Fibroblast of the aortic adventitia (primary cell): ENCODE measurements at places on chromosomes 4 and X.

- no peak for DNase-seq
These were observed 209.4 kb upstream of the NEIL3 start for GRCh38 chr4:177100307-177100706.

- DNase-seq = no peak
These were observed 85.1 kb downstream of the RLIM start for GRCh38 chrX:74529311-74529710.

DNA sequence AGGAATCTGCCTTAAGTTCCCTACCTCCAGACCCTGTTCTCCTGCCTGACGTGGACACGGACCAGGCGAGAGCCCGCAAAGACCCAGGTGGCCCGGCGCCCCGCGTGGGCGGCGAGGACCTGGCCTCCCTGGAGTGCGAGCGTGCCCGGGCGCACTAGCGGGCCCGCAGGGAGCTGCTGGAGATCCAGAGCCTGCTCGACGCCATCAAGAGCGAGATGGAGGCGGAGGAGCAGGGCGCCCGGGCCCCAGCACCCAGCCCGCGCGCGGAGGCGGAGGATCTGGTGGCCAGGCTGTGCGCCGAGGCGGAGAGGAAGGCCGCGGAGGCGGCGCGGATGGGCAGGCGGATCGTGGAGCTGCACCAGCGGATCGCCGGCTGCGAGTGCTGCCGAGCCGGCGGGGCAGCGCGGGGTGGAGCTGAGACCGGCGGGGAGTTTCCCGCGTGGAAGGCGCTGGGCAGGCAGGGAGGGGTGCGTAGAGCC lies 18.2 kb downstream of the MRFAP1 start:
- no peak for DNase-seq

- no peak for DNase-seq
These were observed 872.6 kb downstream of the FSTL5 start for GRCh38 chr4:161291222-161291621.

- peak; percentile 71 for DNase-seq
These were observed 48.8 kb downstream of the SEPTIN11 start for GRCh38 chr4:76998251-76998901.

GRCh38 chrX:85243761-85244449 lies at the start of the genes SATL1 and ZNF711:
TSS of gene SATL1 (minus strand) at chrX:85243779. CDS start at chrX:85108968, 134,811 bp downstream.
TSS of gene ZNF711 (plus strand) at chrX:85243991. CDS start at chrX:85247573, 3,582 bp downstream.
- DNase-seq = no peak

GRCh38 chr4:81040012-81040659 lies 9.6 kb downstream of the BMP3 start:
- peak; percentile 63 for DNase-seq

DNA sequence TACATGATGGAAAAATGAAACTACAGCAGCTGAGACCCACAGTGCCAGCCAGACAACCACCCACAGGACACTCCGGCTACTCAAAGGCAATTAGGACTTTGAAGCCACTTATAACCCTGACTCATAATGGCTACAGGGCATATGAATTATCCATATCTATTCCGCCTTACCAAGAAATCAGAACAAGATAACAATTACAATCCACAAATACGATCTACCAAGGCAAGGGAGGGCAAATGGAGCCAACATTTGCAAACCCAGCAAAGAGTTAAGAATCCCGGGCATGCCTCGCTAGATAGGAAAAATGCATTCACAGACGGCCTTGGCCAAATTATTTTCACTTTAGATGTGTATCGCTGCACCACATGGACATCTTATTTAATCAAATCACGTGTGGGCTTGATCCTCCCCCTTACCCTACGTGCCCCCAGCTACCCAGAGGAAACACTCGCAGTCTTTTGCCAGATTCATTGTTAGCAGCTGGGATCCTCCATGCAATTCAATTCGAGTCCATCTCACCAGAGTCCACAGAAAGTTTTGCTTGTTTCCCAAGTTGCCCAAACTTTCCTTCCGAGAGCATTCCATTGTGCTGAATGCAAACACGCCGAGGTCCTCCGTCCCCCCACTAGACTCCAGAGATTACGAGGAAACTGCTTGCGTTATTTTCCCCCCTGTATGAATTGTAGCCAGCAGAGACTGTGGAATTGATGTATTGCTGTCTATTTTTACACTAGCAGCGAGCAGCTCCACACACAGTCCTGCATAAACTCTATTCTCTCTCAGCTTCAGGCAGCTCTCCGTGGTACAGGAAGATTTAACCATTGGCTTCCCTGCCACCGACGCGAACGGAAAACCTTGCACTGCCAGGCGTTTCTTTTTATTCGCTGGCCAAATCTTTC lies 1.2 kb downstream of the PPARGC1A start:
- DNase-seq = peak; percentile 37

DNA sequence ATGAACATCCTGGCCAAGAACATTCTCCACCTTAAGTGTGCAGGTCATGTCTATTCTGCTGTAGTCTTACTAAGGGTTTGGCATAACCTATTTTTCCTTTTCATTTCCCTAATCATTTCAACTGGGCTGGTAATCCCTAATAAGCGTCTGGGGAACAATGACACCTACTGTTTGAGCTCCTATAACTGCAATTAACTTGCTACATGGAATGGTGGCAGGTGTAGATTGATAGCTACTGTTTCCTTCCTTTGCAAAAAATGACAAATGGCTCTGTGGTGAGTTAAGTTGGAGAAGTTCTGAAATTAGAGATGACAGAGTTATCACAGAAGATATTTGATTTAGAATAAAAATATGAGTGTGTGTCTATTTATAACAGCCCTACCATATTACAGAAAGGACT lies 104.5 kb upstream of the NAP1L5 start:
- no peak for DNase-seq
